ENCODE measurements at places on chromosomes 2 and 18.
A peak's percentile ranks its signal among the peaks of the same experiment; 100 is the strongest.

GRCh38 chr2:18959952-18960717 lies 370.8 kb upstream of the NT5C1B start:
- no peak for DNase-seq

GRCh38 chr2:79638954-79639353 lies 126.1 kb downstream of the CTNNA2 start:
- peak; percentile 5 for DNase-seq

DNA sequence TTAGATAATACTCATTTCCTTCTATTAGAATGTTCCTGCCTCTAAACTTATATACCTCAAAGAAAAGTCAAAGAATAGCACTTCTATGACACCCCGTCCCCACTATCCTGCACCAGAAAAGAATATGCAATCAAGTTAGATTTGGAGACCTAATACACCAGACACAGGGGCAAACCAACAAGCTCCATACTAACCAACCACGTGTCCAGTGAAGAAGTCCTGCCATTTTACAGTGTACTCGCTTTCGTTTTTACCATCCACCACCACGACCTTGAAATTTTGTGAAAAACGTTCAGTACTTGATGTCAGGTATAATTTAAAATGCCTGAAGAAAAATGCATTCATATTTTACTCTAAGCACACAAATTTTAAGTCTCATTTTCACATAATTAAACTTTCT lies 19.1 kb downstream of the ADAM17 start:
- no peak for DNase-seq

- no peak for DNase-seq
These were observed 1.0 kb upstream of the PRKD3 start for GRCh38 chr2:37325625-37326071.

GRCh38 chr2:58571181-58571852 lies 330.2 kb upstream of the FANCL start:
- DNase-seq, result peak; percentile 40

GRCh38 chr2:68749345-68749744 lies 14.7 kb downstream of the ARHGAP25 start:
- no peak for DNase-seq

- DNase-seq, result no peak
These were observed 1785.3 kb upstream of the CELF4 start for GRCh38 chr18:39350945-39351344.

DNA sequence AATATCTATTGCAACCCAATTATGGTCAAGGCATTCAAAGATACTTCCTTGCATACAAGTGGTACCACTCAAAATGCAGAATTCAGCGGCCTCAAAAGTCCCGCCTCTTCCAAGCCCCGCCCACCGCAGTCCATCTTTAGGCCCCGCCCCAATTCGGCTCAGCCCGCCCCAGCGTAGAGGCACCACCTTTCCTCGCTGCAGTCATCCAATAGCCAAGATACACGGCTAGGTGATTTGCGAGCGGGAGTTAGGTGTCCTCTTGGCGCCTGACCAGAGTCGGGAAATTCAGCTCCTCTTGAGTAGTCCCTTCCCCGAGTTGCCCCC lies 431 bp upstream of the SEC11C start:
- peak; percentile 99 for DNase-seq

- no peak for DNase-seq
These were observed 1.5 kb downstream of the SPOPL start for GRCh38 chr2:138503087-138503442.

DNA sequence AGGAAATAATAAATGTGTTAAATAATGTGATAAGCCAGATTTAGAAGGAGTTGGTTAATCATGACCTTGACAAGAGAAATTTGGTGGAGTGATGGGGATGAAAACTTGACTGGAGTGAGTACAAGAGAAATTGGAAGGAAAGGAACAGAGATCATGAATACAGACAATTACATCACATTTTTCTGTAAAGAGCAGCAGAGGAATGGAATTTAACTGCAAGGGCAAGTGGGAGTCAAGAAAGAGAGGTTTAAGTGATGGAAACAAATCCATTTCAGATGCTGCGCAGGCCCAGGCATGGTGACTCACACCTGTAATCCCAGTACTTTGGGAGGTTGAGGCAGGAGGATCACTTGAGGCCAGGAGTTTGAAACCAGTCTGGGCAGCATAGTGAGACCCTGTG lies 46.7 kb downstream of the ICA1L start:
- no peak for DNase-seq

GRCh38 chr2:186440506-186440905 lies 45.6 kb upstream of the ZC3H15 start:
- no peak for DNase-seq

DNA sequence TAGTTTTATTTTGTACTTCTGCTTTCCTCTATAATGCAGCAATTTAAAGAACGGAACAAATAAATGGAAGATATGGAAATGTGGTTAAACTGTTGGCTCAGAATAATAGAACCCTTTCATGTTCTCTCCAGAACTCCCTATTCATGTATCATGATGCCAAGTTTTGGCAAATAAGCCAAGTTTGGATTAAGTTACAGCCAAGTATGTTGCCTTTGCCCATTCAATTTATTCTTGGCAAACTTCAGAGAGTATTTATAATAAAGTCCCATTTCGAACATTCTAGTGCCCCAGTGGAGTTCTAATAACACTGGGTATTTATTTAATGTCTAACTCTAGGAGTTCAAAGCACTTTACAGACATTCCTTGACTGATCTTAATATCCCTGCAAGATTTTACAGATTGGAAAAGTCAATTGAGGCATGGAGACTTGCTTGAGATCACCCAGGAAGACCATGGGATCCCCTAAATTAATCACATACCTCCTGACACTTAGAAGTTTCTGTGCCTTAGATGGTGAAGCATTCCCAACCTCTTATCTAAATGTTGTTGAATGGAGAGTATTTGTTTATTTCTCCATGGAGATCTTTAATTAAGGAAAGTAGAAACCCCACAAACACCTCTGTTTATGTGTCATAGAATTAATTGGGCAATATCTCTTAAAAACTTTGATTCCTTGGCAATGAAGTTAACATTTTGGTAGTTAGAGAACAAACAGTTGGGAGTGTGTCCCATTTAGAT lies 106.7 kb downstream of the ACKR3 start:
- no peak for DNase-seq

DNA sequence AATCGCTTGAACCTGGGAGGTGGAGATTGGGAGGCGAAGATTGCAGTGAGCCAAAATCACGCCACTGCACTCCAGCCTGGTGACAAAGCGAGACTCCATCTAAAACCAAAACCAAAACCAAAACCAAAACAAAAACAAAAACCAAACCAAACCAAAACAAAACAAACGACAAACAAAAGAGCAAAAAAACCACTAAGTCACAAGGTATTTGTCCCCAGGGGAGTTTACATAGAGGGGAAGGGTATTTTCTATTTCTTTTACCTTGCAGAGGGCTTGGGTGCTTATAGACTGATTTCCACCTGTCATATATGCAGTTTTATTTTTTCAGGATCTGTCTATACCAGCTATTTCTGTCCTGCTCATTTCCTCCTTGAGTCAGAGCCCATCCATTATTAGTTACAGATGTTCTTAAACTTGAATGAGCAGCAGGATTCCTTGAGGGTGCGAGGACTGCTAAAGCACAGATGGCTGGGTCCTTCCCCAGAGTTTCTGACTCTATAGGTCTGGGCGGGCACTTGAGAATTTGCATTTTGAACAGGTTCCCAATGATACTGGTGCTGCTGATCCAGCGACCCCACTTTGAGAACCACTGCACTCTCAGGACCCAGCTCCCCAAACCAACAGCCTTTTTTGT lies 102.2 kb upstream of the UXS1 start:
- DNase-seq, result no peak

- peak; percentile 22 for DNase-seq
These were observed 6.3 kb downstream of the SNORC start for GRCh38 chr2:232876161-232876977.

GRCh38 chr2:101806701-101807100 lies 109.2 kb downstream of the MAP4K4 start:
- DNase-seq, result no peak

- no peak for DNase-seq
These were observed 3.9 kb upstream of the SOS1 start for GRCh38 chr2:39124746-39125057.

Measured in NCI-H1092 treated with DMSO at 0.1 percent for 48 hours (cell line).